ENCODE measurements at places on chromosomes 16 and 17. TPM values are rescaled to one million over a fixed set of nuclear protein-coding genes. Genes with fewer than 3 reads are reported as not detected.

DNA sequence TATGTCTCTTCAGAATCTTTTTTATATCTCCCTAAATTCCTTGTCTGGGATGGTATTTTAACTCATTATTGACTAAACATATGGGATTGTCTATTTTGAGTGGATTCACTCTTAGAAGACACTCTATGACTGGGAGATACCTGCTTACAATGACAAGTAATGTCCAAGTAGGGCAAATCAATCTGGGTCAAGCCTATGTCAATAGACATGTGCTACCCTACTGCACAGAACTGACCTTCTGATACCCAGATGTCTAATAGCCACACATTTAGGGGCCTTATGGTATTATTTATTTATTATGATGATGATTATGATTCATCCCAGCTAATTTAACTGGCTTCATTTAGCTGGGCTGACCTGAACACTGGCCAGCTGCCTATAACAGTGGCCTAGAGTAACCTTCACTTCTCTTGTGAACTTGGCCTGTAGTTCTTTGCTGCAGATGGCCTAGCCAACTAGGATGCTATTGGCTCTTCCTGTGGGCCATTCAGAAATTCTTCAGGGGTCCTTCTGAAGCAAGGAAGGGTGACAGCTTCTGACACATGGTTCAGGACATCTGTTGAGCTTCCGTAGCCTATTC is 138.0 kb downstream of the ANKFN1 start:
- DNase-seq = no peak

GRCh38 chr16:80948886-80949493 is 57.7 kb downstream of the CMC2 start:
- DNase-seq = no peak

Gene CHST6
- total RNA-seq = 0.16 TPM

DNA sequence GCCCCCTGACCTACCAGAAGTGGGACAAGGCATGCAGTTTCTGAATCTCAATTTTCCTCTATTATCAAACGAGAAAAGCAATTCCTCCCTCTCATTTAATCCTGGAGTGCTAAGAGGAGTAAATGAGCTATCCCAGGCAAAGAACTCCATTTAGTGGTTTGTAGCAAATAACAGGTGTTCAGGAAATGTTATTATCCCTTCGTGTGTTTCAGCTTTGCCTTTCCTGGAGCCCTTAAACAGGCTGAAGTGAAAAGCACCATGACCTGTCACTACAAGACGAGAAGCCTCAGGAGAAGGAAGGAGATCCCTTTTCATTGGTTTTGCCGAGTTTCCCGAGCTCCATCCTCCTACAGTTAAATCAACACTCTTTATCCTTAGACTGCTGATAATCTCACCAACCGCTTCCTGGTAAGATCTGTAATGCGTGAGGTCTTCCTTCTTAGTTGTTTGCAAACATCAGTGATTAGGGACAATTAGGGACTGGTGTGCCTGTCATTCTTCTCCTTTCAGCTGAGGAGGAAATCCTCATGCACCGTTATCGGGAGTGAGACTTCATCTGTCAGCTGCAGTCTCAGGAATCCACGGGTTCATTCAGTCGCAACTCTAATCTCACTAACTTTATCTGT is 30.8 kb upstream of the MYOCD start:
- DNase-seq = no peak

- no peak for DNase-seq
Observed at GRCh38 chr16:22967521-22968095, 153.6 kb downstream of the HS3ST2 start.

GRCh38 chr17:72422505-72423285 is 301.9 kb downstream of the SOX9 start:
- DNase-seq = no peak
